ENCODE measurements at places on chromosomes 11 and 22.

DNA sequence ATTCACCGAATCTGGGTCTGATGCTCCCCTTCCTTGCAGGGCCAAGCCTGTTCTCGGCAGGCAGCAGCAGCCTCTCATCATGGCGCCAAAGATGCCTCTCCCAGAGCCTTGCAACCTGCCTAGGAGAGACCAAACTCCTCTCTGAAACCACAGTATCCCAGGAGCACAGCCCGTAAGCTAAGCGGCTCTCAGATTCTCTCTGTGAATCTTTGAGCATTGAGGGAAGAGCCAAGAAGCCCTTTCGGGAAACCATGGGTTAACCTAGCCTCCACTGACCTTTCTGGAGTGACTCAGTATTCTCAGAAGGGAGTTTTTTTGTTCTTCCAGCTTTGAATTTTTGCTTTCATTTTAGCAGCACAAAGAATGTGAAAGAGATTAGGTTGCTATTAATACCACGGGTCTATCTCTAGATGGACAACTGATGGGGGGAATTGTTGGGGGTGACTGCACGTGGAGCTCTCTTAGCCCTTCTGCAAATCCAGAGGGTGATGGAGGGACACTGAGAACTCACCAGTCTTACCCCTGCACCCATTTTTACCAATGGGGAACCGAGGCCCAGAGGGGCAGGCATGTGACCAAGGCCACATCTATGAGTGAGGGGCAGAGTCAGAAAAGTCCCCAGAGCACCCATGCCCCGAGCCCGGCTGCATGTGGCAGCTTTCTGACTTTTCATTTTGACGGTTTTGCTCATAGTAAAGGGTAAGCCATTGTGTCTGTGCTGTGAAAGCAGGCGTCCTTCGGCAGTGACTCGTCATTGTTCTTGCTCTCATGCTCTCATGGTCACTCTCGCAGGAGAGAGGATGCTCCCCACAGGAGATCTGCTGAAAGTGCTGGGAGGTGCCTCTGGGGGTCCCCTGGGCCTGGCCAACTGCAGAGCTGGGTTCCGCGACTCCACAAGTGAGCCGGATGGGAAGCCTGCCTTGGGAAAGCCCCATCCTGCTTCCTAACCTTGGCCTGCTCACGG, 36.0 kb downstream of the IRAG1 start:
- no peak for DNase-seq

DNA sequence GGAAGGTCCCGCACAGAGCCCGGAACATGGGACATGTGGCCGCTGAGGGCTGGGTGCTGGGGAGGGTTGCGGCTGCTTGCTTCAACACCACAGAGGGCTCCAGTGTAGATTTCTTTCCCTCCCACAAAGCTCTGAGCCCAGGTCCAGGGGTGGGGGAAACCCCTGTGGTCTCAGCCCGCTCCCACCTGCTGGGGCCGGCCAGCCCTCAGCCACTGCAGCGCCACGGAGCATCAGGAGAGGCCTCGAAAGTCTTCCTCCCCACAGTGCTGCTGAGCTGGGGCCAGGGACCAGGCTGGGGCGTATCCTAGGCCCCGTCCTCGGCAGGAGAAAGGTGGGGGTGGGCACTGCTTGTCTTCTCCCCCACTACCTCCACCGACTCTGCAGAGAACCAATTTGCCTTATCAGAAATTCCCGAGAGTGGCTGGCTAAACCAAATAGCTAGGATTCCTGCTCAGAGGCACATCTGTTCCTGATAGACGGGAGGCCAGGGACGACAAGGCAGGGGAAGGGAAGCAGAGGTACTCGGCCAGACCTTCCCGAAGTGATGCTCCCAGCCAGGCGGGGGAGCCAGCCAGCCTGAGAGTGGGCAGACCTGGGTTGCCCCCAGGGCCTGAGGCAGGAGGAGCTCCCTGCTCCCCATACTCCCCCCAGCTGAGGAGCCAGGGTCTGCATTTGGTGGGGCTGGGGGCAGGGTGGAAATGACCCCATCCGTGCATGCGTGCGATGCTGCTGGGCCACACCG, 18.7 kb downstream of the IGF2 start:
- DNase-seq, result no peak

DNA sequence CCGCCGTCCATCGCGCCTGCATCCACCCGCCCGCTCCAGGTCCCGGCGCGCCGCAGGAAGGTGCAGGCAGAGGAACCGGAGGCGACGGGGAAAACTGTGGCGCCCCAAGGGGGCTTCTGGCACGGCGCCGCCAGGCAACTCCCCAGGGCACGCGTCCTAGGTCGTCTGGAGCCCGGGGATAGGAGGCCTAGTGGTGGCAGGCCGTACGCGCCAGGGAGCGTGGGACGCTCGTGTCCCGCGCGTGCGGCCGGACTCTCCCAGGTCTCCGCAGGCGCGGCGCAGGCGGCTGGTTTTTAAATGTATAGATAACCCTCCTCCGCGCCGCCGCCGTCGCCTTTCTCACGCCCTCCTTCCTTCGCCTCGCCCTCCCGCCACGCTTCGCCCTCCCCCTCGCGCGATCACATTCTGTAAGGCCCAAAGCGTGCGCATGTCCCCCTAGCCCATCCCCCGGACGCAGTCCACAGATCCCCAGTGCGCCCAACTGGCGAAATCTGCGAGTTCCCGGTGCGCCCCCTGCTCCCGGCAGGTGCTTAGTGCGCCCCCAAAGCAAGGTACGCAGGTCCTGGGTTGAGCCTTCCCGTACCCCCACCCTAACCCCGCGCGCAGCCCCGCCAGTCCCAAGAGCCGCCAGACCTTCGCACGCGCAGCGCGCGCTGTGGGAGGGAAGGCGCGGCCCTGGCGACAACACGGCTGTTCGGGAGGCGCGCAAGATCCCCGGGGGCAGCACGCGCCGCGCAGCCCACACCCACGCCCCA, at the start of gene ASCL2:
TSS of gene ASCL2 (minus strand) at position 267 of the 755 bp plus-strand sequence. CDS start at position 11, 256 bp downstream.
- peak; percentile 83 for DNase-seq

GRCh38 chr22:43365715-43366440, 22.7 kb upstream of the SCUBE1 start:
- DNase-seq, result no peak

DNA sequence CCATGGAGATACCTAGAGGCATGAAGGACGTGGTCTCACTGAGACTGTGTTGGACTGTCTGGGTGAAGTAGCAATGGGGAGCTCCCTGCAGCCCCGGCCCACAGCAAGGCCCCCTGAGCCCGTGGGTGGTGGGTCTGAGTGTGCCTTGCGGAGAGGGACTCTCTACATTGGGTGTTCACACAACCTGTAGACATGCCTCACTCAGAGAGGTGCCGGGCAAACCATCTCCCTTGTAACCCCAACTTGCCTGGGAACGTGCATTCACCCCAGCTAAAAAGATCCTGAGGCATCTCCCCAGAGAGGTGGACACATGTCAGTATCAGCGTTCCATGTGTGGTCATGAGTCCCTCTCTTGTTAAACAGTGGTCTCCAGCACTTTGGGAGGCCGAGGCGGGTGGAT, 2.1 kb downstream of the VPREB1 start:
- no peak for DNase-seq

DNA sequence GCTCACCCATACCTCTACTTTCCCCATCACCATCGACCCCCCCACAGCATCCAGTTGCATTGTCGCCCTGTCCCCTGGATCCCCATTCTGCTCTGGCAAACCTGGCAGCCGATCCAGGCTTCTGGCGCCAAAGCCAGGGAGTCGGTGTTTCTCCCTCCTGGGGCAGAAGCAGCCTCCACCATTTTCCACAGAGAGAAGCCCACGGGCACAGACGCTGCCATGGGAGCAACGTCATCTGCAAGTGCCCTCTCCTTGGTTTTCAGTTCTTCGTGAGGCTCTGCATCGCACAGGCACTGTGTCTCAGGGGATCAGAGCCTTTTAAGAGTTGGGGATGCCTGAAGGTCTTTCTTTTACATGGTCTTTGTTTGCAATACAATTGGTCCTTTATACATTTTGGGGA, 2.3 kb downstream of the YPEL4 start:
- DNase-seq, result no peak

DNA sequence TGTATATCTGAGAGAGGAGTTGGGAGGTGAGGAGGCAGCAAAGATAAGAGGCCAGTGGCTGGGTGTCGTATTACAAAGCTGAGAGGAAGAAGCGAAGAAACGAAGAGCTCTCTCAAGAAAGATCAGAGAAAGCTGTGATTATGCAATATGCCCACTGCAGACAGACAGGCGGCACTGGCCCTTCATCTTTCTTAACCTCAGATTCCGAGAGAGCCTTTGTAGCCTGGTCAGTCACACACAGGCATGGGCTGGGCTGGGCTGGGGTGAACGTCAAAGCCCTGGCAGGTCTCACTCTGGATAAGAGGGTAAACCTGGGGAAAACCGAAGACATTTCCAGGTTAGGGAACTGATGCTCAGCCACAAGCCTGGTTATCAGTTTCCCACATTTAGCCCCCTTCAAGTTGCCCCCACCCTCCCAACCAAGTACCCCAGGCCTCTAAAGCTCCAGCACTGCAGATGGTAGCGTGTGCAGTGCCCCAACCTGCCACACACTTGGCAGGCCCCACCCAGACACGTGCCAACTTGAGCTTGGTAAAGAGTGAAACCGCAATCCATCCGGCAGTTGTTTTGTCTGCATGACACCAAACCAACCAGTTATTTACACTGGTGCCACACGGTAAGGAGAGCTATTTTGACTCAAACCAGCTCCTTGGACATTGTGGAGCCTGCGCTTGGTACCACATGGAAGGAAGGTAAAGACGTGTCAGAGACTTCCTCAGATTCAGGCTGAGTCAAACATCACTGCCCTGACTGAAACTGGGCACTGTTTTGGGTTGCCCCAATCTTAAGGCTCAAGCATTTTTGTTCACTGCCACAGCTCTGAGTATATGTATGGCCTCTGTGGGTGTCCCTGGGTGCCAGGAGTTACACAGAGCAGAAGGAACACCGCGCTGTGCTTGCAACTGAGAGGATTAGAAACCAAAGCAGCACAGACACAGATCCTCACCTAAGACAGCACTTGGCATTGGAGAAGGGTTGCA, 135.9 kb downstream of the FDX1 start:
- no peak for DNase-seq

- no peak for DNase-seq
These were observed 20.7 kb upstream of the IZUMO1R start for GRCh38 chr11:94283678-94284077.

GRCh38 chr11:109648804-109649203, 226.8 kb downstream of the C11orf87 start:
- DNase-seq, result no peak

- no peak for DNase-seq
These were observed 4.9 kb downstream of the RIC8A start for GRCh38 chr11:212150-213100.

GRCh38 chr11:1223346-1224110, 662 bp downstream of the MUC5B start:
- peak; percentile 83 for DNase-seq

DNA sequence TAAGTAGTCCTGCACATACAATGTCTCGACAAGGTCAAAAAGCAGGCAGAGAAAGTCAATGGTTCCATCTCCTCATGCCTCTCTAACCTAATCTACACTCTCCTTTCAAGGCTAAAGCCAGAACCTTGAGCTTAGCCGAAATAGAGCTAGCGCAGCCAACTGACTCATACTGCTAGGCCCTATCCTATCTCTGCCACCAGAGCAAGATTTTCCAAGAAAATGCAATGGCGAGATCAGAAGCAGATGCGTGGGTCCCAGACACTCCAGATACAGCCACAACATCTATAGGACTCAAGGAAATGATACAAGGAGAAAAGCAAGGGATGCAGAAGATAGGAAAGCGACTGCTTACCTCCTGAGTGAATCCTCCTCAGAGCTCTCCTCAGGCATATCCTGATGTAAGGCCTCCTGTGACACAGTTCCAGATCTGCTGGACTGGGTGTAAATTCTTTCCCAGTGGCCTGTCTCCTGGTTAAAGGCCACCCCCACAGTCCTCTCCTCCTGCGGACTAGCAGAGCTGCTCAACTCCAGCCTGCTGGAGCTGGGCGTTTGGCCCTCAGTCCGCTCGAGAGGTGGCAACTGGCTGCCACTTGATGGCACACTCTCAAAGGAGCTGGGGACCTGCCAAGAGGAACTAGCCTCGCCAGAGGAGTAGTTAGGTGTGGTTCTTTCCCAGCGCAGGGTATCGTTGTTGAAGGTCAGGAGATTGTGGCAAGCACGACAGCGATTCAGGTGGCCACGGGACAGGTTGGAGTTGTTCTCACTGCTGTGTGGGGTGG, 52.0 kb downstream of the AMBRA1 start:
- no peak for DNase-seq

GRCh38 chr11:91023731-91024130, 800.9 kb upstream of the CHORDC1 start:
- DNase-seq, result no peak

- peak; percentile 95 for DNase-seq
These were observed 17.7 kb upstream of the THRSP start for GRCh38 chr11:78045851-78046485.

GRCh38 chr11:45900916-45901617, 6.0 kb downstream of the FREY1 start:
- no peak for DNase-seq

GRCh38 chr11:118928870-118929500, 3.3 kb upstream of the BCL9L start:
- no peak for DNase-seq

DNA sequence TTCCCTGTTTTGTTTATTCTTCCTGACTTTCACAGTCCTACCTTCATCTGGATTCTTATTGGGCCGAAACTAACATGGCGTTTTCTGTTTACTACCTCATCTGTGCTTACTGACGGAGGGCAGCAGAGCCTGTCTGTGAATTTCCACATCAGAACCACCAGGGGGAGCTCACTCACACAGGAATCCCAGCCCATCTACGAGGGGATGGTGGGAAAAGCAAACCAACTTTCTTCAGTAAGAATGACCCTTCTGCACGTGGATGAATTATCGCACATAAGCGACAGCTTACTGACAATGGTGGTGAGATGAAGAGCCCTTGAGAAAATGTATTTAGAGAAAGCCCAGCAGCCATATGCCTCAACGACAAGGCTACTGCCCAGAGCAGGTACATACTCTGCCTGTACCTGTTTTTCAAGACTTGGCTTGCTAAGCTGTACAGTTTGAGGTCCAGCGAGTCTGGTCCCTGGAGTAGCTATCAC, 42.5 kb downstream of the LARGE2 start:
- DNase-seq, result no peak

- DNase-seq, result no peak
These were observed 60.5 kb upstream of the CHST1 start for GRCh38 chr11:45725776-45726492.

DNA sequence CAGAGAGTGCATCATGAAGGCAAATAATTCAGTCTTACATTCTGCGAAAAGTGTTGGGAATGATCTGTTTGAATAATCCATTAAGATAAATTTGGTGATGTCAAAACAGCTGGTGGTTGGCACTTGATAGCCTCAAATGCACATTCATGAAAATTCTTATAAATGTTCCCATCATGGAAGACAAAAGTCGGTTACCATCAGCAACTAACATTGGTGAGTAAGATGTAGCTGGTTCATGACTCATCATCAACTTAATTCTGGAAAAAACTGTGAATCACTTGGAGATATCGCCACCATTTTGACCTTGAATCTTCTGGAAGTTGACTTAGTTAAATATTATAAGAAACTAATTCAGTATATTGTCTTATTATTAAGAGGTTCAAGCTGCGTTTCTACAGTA, 11.2 kb downstream of the CRYBB1 start:
- no peak for DNase-seq

GRCh38 chr22:26453812-26454500, 24.9 kb downstream of the ASPHD2 start:
- no peak for DNase-seq

GRCh38 chr11:17154409-17155159, 53.2 kb downstream of the PIK3C2A start:
- no peak for DNase-seq
